ENCODE measurements at places on chromosomes 1 and 21.

DNA sequence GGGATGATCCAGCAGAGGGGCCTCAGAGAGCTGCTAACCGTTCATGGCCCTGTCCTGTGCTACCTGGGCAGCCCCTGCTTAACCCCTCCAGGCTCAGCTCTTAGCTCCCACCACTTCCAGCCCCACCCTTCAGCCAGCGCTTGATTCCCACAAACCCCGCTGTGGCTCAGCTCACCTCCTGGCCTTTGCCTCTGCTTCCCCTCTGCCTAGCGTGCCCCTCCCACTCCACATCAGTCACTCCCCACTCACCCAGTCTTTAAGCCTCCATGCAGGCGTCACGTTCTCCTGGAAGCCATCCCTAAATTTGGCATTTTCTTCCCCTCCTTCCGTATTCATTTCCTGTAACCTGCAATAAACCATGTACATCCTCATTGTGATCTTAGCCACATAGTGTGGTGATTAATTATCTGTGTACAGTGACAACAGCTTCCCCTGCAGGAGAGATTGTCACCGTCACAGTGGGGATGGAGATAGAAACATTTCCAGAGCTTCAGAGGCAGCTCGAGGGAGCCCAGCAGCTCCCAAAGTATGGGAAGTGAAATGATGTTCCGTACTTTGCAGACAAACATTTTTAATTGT lies 65.5 kb downstream of the EPHB2 start:
- no peak for DNase-seq

- DNase-seq, result no peak
Observed at GRCh38 chr1:62012836-62013235, 181.8 kb upstream of the L1TD1 start.

- DNase-seq, result no peak
Observed at GRCh38 chr1:41501581-41501980, 17.1 kb upstream of the EDN2 start.

DNA sequence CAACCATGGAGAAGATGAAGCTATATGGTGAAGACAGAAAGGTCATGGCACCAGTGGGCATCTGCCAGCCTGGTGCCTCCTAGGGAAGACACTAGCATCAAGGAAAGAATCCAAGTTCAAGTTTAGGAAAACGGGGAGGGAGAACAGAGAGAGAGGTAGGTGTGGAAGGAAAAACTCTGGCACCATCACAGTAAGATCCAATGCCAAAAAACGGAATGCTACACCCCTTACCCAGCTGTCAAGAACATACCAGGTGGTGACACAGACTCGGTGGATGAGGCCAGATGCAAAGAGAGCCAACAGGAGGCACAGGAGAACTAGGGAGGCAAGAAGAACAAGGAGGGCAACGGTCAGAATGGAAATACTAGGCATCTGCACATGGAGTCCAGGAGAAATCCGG lies 3.6 kb downstream of the KRTCAP2 start:
- no peak for DNase-seq

- peak; percentile 61 for DNase-seq
Observed at GRCh38 chr1:149962039-149962647, 25.5 kb upstream of the MTMR11 start.
